Hematopoietic multipotent progenitor cell treated with erythropoietin and hydrocortisone succinate and interleukin-3 and kit ligand, for 15 days (in vitro differentiated cells): ENCODE measurements at places on chromosomes 6 and 20.

- DNase-seq = no peak
Observed at GRCh38 chr6:118649918-118650581, 1.3 kb downstream of the CEP85L start.

DNA sequence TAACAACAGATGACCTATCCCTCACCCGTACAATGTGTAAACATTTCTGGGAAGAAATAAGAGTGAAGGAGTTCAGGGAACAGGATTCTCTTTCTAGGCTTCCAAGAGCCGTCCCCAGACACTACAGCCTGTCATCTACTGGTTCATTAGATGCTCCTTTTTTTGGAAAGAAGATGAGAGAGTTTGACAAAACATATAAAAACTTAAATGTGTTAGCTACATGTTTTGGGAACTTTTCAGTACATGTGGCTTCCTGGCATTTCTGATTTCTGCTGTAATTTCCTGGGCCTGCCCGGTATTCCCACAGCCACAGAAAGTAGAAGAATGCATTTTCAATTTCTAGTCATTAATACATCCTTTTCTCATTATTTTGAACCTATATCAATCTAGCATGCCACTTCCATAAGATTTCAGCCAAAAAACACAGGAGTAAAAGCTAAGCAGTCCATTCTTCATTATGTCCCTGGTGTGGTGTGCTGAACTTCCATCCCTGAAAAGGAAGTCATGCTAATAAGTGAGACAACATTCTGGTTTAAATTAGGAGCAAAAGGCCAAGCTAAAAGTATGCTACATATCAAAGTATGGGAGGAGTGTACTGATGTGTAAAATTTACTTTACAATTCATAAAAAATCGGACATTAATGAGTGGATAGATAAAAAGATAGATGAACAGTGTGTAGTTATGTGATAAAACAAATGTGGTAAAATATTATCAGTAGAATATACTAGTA is 198.2 kb downstream of the WDR27 start:
- no peak for DNase-seq

DNA sequence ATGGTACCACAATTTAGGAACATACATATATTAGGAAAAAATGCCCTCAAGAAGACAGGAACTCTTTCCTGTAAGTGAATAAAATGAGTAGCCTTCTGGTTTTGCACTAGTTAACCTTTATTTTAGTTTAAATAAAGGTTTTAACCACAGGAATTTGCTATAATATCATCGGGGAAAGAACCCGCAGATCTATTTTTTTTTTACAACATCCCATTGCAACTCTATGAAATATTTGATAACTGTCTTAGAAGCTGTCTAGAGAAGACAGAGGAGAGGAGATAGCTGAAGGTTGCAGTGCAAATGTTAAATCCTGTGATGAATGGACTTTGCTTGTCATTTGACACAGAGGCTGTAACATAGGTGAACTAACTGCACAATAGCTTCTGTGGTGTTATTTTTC is 69.5 kb downstream of the TINAG start:
- DNase-seq = no peak

DNA sequence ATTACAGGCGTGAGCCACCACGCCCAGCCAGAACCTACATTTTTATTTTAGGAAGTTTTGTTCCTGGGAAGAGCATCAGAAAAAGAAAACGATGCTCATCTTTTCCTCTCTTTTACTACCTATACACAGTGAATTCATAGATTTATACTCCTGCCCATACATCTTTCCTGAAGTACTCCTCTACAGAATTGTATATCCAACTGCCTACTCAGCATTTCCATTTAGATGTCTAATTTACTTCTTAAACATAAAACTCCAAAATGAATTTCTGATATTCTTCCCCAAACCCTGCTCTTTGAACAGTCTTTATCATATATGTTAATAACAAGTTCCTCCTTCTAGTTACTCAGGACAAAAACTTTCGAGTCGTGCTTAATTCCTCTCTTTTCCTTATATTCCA is 39.8 kb upstream of the RSPO3 start:
- no peak for DNase-seq

DNA sequence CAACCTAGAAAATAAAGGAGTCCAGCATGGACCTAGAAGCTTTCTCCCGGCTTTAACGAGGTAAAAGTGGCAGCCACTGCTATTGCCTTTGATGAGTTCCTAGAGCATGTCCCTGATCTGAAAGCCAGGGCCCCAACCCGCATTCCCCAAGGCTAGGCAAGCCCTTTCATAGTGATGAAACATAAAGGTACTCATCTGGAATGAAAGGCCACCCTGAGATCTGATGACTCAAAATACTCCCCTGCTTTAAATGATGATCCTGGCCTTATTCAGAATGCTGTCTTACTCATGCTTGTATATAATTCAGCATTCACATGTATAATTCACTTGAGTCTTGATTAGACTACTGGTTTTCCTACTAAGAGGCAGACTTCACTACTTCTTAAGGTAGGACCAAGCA is 21.3 kb downstream of the TTPAL start:
- no peak for DNase-seq

GRCh38 chr6:3983778-3984177 is 95.2 kb downstream of the FAM217A start:
- no peak for DNase-seq

- DNase-seq = peak; percentile 28
Observed at GRCh38 chr6:14046476-14047068, 71.0 kb upstream of the CD83 start.

- no peak for DNase-seq
Observed at GRCh38 chr6:137387096-137387764, 107.0 kb downstream of the OLIG3 start.

DNA sequence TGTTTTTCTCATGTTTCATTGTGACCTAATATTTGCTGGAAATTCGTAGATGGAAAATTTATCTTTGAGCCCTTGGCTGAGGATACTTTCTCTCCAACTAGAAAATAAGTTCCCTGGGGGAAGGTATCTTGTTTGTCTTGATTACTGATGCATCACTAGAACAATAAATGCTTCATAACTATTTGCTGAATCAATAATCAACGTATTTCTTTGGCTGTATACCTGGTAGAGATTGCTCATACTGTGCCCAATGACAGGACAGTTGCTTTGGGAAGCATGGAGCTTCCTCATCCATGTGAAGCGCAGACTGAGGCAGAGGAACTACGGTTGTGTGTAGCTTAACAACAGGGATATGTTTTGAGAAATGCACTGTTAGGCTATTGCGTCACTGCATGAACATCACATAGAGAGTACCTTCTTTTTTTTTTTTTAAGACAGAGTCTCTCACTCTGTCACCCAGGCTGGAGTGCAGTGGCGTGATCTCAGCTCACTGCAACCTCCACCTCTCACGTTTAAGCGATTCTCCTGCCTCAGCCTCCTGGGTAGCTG is 34.2 kb upstream of the RPN2 start:
- DNase-seq = no peak

DNA sequence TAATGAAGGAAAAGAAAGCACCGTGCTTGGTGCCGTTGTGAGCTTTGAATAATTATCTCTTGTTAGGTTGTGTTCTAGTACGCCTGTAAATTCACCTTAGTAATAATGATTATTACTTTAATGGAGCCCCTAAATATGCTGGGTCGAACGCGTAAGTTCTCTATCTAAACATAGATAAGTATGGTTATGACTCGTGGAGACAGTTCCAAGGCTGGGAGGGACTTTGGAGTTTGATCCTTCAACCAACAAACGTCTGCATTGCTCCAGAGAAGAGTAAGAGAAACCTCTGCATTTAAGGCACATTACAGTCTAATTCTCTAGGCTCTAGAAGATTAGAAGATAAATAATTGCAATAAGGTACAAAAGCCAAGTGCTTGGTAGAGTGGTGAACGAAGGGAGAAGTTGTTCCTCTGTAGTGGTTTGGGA is 514 bp downstream of the ACOT13 start:
- no peak for DNase-seq

DNA sequence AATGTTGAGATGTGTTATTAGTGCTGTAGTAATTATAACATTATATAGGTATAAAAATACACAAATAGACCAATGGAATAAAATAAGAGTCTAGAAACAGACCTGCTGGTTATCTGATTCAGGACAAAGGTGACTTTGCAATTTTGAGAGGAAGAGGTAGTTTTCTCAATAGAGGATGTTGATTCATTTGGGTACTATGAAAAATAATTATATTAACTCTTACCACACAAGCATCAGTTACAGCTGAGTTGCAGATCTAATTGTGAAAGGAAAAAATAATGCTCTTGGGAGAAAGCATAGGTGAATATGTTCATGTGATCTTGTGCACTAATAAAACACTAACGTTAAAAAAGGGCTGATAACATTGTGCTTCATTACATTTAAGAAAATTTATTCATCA is 103.0 kb downstream of the BCKDHB start:
- no peak for DNase-seq

- no peak for DNase-seq
Observed at GRCh38 chr20:14830466-14830865, 493.1 kb upstream of the FLRT3 start.

- no peak for DNase-seq
Observed at GRCh38 chr6:121880831-121881230, 445.4 kb downstream of the GJA1 start.

DNA sequence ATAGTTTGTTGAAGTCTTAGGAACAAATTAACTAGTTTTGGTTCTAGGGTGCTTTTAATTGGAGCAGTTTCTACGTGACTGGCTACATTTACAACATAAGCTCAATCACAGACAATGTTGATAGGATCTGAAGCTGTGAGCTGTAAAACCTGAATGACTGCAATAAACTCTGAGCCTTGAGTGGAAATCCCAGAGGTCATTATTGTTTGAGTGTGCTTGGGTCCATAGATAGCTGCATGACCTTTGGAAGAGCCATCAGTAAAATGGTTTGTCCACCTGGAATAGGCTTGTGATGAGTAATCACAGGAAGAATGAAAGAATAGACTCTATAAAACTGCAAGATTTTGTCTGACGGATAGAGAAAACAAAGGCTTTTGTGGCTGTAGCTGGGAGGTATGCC is 26.7 kb downstream of the HLA-DRB1 start:
- DNase-seq = no peak

DNA sequence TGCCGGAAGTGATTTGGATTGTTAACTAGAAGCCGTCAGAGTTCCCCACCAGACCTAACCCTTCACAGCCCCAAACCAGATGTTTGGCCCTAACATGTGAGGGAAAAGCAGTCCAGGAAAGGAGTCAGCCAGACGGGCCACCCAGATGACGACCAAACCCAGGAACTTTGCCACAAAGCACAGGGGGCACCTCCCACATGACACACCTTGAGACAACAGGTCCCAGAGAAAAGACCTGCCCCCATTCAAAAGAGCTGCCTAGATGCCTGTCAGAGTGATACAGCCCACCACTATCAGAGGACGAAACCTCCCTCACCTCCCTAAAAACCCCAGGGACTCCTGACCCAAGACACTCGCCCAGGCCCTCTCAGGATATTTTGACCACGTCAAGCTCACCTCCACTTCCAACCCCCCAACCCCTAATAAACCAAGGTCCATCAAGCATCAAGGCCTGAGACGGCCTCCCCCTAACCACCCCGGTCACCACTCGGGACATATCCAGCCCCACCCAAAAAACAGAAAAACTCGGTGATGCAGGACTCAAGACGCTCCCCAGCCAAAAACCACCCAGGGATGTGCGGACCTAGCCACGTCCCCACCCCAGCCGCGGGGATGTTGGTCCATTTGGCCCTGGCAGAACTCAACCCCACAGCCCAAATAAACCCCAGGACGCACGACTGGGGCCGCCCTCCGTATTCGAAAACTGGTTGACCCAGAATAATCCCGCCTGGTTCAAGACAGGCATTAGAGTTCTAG is 662 bp downstream of the ZNF343 start:
- DNase-seq = no peak

DNA sequence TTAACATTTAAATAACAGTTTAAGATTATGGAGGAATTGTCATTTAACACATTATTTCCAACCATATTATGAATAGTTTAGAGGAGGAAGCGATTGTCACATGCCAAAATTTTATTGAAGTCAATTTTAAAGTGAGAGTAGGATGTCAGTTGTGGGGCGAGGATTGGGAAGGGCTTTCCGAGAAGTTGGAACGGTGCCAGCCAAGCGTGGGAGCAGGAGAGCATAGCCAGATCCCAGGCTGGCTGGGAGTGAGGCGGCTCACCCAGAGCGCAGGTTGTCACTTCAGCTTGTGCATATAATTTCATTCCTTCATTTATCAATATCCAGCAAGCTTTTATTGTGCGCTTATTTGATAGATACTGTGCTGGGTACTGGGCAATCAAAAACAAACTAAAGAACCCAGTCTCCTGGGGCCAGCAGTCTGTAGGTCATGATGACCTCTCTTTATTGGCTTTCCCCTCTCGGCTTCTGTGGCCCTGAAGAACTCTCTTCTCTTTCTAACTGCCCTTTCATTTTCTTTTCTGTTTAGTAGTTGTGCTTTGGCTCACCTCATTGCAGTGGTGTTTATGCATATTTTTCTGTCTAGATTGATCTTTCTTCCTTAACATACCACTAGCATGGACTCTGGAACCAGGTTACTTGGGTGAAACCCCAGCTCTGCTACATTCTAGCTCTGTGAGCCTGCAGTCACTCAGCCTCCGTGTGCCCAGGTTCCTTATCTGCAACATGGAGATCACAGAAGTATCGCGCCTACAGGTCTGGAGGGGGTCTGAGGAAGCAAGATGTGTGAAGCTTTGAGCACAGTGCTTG is 6.4 kb downstream of the CEP43 start:
- DNase-seq = no peak

DNA sequence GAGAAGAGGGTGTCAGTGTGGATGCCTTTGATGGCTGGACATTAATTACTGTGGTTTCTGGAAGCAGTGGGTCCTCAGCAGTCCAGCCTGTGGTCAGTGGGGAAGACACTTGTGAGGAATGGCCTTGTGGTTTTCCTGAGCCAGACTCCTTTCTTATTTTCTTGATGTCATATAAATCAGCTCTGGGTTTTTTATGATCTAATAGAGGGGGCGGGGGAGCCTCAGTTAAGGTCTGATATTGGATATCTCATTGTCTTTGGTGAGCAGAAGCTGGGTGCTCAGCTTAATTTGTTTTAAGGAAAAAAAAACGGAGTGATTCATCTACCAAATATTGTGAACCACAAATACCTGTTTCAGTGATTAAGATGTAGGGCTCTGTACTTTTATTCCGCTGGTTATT is 62.1 kb downstream of the OTOR start:
- DNase-seq = no peak

- DNase-seq = no peak
Observed at GRCh38 chr6:73964241-73964854, 268.3 kb downstream of the CD109 start.

DNA sequence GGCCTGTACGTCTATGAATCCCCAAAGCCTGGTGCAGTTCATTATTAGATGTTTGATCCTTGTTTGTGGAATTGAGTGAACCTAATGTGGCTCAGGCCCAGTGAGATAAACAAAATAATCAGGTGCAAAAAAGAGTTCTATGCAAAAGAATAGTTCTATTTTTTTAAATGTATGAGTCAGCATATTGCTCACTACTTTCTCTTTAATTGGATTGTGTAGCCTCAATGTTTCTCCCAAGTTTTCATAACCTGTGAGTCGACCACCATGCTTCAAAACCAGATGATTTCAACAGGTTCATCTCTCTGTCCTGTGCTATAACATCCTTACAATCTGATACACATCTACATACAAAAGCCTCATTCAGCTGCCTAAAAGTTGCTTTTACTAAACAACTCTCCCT is 116.5 kb upstream of the HDAC2 start:
- DNase-seq = no peak
